Stimulated activated CD4-positive, alpha-beta T cell treated with anti-CD3 and anti-CD28 coated beads, Interleukin-15, amount 100 ng/mL, for 1 hour (primary cell): ENCODE measurements at places on chromosomes 5 and 9.

- no peak for DNase-seq
Observed at GRCh38 chr5:14532180-14532579, 49.4 kb upstream of the OTULINL start.

- no peak for DNase-seq
Observed at GRCh38 chr5:146897061-146897460, 18.5 kb upstream of the PPP2R2B start.

DNA sequence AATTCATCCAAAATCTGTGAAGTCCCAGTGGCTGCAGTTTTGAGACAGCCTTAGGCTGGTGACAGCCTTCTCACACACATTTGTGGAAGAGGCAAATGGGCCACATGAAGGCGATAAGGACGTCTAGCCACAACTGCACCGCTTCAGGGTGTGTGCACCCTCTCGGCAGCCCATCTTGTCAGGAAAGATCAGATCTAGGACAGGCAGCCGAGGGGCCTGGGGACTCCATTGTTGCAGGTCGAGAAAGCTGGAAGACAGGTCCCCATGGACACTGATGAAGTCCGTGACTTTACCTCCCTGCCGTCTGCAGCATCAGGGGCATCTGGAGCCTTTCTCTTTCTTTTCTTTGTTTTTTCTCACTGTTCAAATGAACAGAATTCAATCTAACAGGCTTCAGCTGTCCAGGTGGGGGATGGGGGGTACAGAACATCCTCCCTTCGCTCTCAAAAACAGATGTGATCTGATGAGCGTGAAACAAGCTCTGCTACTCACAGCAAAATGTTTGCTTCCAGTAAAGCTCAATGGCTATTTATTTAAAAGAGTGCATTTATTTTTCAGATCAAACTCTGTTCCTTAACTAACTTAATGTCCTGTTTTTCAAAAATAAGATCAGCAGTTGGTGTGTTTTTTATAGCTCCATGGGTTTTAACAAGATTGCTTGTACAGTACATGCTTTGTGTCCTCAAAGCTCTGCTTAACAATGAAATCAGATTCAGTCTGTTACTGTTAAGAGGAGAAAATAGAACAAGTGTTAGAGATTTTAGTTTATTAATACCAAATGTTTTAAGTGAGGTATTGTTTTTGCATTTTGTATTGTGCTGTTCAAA is 111.8 kb upstream of the OTULINL start:
- DNase-seq, result no peak

GRCh38 chr9:113187929-113188595 is 33.0 kb downstream of the FKBP15 start:
- no peak for DNase-seq

GRCh38 chr5:73496984-73497457 is 1.2 kb upstream of the BTF3 start:
- DNase-seq, result no peak

DNA sequence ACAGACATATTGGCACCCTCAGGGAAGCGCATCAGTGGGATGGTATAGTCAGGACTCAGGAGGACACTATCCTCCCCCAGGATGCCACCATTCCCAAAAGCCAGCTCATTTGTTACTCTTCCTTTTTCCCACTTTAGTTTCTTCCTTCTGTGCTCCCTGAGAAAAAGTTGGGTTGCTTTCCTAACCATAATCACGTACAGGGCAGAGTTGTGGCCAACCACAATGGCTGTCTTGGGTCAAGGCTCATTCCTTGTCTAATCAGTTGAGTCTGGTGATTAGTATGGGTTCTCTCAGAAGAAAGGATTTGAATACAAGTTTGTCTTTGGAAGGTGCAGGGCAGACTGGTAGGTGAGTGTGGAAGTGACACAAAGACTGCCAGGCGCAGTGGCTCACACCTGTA is 26.6 kb upstream of the ATP6V1G1 start:
- no peak for DNase-seq

GRCh38 chr5:66854416-66854815 is 258.2 kb downstream of the MAST4 start:
- no peak for DNase-seq

GRCh38 chr9:20848490-20848889 is 164.4 kb downstream of the FOCAD start:
- DNase-seq, result no peak

- no peak for DNase-seq
Observed at GRCh38 chr9:95947118-95947517, 71.6 kb downstream of the ERCC6L2 start.

GRCh38 chr5:10046676-10047075 is 203.0 kb downstream of the ATPSCKMT start:
- no peak for DNase-seq

GRCh38 chr5:149605998-149606724 is 24.9 kb downstream of the ARHGEF37 start:
- DNase-seq, result no peak

- DNase-seq, result no peak
Observed at GRCh38 chr5:151902215-151902614, 22.4 kb downstream of the GLRA1 start.

GRCh38 chr5:42583322-42583721 is 160.1 kb downstream of the GHR start:
- DNase-seq, result no peak

DNA sequence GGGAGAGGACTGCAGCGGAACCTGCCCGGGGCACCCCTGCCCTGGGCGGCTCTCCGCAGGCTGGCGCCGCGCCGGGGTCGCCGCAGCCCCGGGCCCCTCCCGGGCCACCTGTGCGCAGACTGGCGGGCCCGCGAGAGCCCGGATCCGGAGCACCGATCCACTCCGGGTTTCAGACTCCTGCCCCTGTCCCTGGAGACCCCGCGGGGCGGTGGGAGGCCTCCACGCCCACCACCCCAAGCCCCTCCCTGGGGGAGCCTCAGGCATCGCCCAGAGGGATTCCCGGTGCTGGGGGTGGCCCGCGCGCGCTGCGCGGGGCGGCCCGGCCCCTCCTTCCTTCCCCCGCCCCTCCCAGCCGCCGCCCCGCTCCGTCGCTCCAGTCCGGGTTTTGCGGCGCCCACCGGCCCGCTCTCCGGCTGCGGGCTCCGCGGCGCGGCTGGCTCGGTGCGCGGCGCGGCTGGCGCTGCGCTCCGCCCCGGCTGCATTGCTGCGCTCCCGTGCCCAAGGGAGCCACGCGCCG is at the start of gene UNC5A:
UNC5A (plus strand) TSS at position 479 of the 517 bp plus-strand sequence. CDS start 192 bp downstream, outside the sequence.
- peak; percentile 52 for DNase-seq

DNA sequence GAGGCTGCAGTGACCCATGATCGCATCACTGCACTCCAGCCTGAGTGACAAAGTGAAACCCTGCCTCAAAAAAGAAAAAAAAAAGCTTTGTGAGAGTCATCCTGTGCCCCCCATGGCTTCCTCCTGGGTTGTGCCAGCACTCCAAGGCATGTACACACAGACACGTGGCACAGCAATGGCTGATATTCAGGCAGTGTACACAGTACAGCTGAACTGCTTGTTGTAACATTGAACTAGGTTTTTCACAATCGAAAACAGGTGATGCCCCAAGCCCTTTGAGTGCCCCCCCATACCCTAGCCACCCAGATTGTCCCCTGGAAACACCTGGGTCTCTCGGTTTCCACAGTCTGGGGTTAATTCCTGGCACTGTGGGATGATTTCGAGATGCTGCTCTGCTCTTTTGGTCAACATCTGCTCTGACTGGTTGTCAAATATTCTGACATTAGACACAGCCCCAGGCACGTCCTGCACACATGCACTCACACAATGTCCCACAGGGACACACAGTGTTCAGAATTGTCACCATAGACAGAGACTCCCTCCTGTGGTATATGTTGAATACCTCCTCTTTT is 9.2 kb downstream of the SPINK4 start:
- no peak for DNase-seq
